ENCODE measurements at places on chromosomes 6 and 20.

GRCh38 chr20:14553774-14554534 lies 216.5 kb upstream of the FLRT3 start:
- H3K4me3 ChIP-seq, result no peak overlapping the region
- no peaks in the 10 kb centered on the region for H3K4me1 ChIP-seq
- no peaks in the 10 kb centered on the region for H3K36me3 ChIP-seq
- no peaks in the 10 kb centered on the region for H3K27me3 ChIP-seq
- DNase-seq, result no peak

DNA sequence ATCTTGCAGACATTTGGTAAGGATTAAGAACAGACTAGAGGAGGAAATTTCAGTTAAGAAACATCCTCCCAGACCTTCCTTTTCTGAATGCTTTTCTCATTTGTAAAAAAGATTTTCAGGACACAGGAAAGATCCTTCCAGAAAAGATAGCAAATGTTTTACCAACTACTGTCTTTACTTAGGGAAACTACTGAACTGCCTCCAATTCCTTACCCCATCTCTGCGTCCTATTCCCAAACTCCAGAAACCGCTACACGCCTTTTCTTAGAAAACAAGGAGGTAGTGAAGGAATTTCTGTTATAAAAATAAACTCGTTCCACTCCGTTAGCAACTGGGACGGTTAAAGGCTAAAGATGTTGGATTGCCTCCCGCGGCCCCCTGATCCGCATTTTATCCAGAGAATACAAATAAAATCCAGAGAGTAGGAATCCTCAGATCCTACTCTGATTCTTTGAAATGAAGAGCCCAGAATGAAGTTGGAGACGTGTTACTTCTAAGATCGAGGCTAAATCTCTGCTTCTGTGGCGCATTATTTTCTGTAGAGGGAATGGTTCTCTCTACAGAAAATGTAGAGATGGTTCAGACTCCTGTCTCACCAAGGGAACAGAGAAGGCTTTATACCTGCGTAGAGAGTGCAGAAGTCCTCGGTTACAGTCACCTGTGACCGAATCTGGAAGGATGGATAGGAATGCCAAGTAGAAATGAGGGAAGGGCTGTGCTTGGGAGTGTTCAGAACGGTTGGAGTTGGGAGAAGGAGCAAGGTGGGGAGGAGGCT lies 133.0 kb downstream of the GPX5 start:
- H3K36me3 ChIP-seq, result no peaks in the 10 kb centered on the region
- peak overlapping the region; percentile 80 for H3K4me3 ChIP-seq
- peak overlapping the region; percentile 77 for H3K27ac ChIP-seq
- peaks cover 24% of the 10 kb centered on the region for H3K4me1 ChIP-seq
- DNase-seq, result no peak

GRCh38 chr6:170376386-170377043 lies 70.0 kb downstream of the FAM120B start:
- H3K36me3 ChIP-seq, result peaks cover 15% of the 10 kb centered on the region
- no peak for DNase-seq
- H3K27me3 ChIP-seq, result no peaks in the 10 kb centered on the region
- H3K27ac ChIP-seq, result no peak overlapping the region

- H3K36me3 ChIP-seq, result no peaks in the 10 kb centered on the region
- no peak for DNase-seq
- H3K4me1 ChIP-seq, result no peaks in the 10 kb centered on the region
Observed at GRCh38 chr6:77879527-77879926, 226.7 kb downstream of the MEI4 start.

- H3K27ac ChIP-seq, result no peak overlapping the region
- peaks cover 14% of the 10 kb centered on the region for H3K36me3 ChIP-seq
- DNase-seq, result no peak
- H3K27me3 ChIP-seq, result no peaks in the 10 kb centered on the region
- H3K4me1 ChIP-seq, result no peaks in the 10 kb centered on the region
Observed at GRCh38 chr6:111361648-111362047, 121.4 kb downstream of the REV3L start.

DNA sequence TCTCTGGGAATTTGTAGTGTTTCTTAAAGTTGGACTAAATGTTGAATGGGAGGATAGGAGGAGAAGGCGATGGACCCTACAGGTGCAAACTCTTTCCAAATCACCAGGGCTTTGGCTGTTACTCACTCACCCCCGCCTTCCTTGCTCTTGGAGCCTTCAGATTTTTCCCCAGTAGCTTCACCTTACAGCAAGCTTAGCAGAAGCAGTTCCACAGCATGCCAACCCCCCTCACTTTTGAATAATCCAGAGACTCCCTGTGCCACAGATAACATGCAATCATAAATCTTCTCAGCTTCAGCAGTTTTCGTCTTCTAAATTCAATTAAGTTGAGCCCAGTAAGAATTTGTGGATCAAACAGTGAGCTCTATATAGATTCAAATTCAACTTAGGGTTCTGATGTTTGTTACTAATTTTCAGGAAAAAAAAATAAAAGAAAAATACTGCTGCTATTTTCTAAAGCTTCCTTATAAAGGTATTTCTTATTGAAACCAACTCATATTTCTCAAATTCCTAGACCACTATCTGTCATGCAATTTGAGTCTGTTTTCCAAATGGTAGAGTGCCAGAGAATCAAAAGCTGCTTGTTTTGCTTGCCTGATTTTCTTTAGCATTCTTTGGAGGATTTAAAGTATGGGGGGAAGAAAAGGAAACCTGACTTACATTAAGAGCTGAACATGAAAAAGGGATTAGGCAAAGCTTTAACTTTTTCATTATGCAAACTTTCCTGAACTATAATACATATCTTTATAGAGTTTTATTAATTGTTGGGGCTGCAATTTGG lies 166.4 kb downstream of the EYA4 start:
- H3K4me1 ChIP-seq, result no peaks in the 10 kb centered on the region
- no peaks in the 10 kb centered on the region for H3K36me3 ChIP-seq
- H3K27ac ChIP-seq, result no peak overlapping the region
- H3K27me3 ChIP-seq, result no peaks in the 10 kb centered on the region
- H3K4me3 ChIP-seq, result no peak overlapping the region

GRCh38 chr20:33474963-33475362 lies 14.9 kb upstream of the CBFA2T2 start:
- no peaks in the 10 kb centered on the region for H3K27me3 ChIP-seq
- no peaks in the 10 kb centered on the region for H3K36me3 ChIP-seq
- no peaks in the 10 kb centered on the region for H3K4me1 ChIP-seq
- no peak overlapping the region for H3K4me3 ChIP-seq

DNA sequence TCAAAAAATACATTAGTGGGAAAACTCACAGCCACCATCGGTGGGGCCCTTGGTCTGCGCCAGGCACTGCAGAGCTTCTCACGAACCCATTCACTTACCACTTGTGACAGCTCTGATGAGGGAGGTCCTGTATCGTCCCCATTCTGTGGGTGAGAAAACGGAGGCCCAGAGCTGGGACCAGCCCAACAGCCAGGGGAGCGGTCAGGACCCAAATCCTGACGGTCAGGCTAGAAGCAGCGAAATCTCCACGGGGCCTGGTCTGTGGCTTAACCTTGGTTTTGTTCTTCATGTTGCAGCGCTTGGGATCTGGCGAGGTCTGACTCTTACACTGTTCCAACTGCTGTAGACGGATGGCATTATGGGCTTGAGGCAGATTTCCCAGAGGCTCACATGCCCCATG lies 7.7 kb upstream of the VSX1 start:
- no peak overlapping the region for H3K4me3 ChIP-seq
- H3K36me3 ChIP-seq, result no peaks in the 10 kb centered on the region
- DNase-seq, result no peak
- H3K27ac ChIP-seq, result no peak overlapping the region

DNA sequence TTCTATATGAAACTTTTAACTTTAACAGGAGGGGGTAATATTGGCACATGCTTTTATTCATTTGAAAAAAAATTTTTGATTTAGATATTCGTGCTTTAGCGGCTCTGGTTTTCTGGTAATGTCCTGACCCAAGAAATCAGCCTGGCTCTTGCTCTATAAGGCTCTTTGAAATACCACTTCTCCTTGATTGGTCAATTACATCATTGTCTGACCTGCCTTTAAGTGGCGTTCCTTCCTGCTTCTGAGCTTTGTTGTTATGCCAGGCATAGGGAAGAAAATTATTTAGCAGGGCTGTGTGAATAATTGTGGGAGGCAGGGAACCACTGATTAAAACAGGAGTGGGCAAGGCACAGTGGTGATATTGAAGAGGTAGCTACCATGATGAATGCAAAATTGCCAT lies 3.9 kb downstream of the RNF144B start:
- H3K36me3 ChIP-seq, result no peaks in the 10 kb centered on the region
- peaks cover 24% of the 10 kb centered on the region for H3K27me3 ChIP-seq
- no peak overlapping the region for H3K4me3 ChIP-seq
- DNase-seq, result no peak
- peaks cover 23% of the 10 kb centered on the region for H3K4me1 ChIP-seq

GRCh38 chr6:56541030-56541600 lies 101.6 kb downstream of the DST start:
- no peak overlapping the region for H3K4me3 ChIP-seq
- no peaks in the 10 kb centered on the region for H3K36me3 ChIP-seq
- no peak overlapping the region for H3K27ac ChIP-seq
- no peak for DNase-seq
- no peaks in the 10 kb centered on the region for H3K4me1 ChIP-seq

DNA sequence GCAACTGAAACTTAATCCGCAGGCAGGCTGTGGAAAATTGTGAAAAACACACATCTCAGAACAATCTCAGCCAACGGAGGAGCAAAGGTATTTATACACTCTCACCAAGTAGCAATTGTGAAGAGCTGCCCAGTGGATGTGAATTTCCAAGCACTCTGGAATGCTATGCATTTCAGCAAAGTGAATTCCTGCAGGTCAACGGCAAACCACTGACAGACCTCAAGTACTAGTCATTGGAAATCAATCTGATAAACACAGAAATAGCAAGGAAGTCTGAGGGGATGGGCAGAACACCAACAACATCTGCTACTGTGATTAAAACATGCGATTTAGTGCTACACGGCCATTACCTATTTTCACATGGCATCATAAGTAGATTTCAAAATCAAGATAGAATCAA lies 429.1 kb downstream of the HTR1B start:
- no peaks in the 10 kb centered on the region for H3K36me3 ChIP-seq
- no peak overlapping the region for H3K27ac ChIP-seq
- no peak for DNase-seq

DNA sequence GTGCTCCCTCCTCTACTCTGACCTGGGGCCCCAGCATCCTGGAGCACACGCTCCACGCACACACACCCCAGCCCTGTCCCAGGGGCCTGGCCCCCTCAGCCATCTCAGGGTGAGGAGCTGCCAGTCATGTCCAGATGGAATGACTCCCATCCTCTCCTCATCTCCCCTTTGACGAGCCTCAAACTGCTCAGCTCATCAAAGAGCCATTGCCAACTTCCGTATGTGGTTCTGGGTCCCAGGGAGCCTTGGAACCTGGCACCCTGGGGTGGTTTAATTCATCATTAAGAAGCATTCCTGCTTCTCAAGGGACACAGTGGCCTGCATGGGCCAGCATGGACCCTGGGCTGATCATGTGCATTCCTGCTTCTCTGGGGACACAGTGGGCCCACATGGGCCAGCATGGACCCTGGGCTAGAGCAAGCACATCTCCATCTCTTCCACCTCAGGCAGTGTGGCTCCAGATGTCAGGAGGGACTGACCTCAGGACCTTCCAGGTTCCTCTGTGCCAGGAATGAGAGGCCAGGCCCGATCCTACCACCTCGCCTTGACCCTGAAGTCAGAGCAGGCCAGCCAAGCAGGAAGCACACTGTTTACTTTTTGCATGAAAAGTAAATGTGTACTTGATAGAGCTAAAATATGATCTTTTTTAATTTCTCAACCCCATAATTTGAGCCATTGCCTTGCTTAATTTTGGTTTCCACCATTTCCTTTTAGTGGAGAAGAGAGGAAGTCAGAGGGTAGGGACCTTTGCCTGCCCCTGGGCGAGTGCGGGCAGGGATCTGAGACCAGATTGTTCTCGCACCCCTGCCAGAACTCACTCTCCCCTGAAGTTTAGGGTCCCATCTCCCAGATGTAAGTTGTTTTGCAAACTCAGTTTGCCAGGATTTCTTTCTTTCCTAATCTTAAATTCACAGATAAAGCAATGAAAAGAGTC lies 26.1 kb downstream of the SPATA2 start:
- peaks cover 29% of the 10 kb centered on the region for H3K4me1 ChIP-seq
- H3K27me3 ChIP-seq, result no peaks in the 10 kb centered on the region

- H3K36me3 ChIP-seq, result peaks cover 1% of the 10 kb centered on the region
- H3K4me3 ChIP-seq, result no peak overlapping the region
- peaks cover 6% of the 10 kb centered on the region for H3K4me1 ChIP-seq
- H3K27me3 ChIP-seq, result no peaks in the 10 kb centered on the region
Observed at GRCh38 chr20:33724439-33725094, 4.5 kb upstream of the PXMP4 start.

DNA sequence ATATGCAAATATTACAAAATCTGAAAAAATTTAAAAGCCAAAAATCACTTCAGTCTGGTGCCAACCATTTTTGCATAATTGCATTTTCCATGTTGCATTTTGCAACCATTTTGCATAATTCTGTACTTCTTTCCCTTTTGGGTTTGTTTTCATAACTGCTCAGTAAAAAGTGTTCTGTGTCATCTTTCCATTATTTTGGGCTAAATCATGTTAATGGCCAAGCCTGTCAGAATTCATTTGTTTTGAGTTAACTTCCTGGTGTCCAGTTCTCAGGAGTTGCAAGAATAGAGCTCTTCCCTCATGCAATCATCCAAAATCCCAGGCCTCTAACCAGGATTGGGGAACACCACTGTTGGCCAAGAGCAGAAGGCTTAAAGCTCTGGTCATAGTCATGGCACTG lies 133.6 kb downstream of the MTHFD1L start:
- no peaks in the 10 kb centered on the region for H3K27me3 ChIP-seq
- H3K36me3 ChIP-seq, result peaks cover 15% of the 10 kb centered on the region
- no peak overlapping the region for H3K4me3 ChIP-seq
- DNase-seq, result no peak

- no peak overlapping the region for H3K4me3 ChIP-seq
- H3K27me3 ChIP-seq, result peaks cover 7% of the 10 kb centered on the region
- no peaks in the 10 kb centered on the region for H3K4me1 ChIP-seq
- no peaks in the 10 kb centered on the region for H3K36me3 ChIP-seq
- DNase-seq, result no peak
Observed at GRCh38 chr20:57464642-57465211, 60.2 kb downstream of the CTCFL start.

- H3K4me3 ChIP-seq, result no peak overlapping the region
- DNase-seq, result no peak
- H3K27me3 ChIP-seq, result no peaks in the 10 kb centered on the region
Observed at GRCh38 chr20:50126662-50127061, 13.7 kb upstream of the UBE2V1 start.

- H3K27me3 ChIP-seq, result no peaks in the 10 kb centered on the region
- H3K36me3 ChIP-seq, result no peaks in the 10 kb centered on the region
Observed at GRCh38 chr6:78482801-78483552, 384.4 kb upstream of the IRAK1BP1 start.

- no peaks in the 10 kb centered on the region for H3K36me3 ChIP-seq
- peaks cover 7% of the 10 kb centered on the region for H3K27me3 ChIP-seq
- H3K4me3 ChIP-seq, result no peak overlapping the region
- H3K27ac ChIP-seq, result no peak overlapping the region
- no peak for DNase-seq
Observed at GRCh38 chr20:38460040-38460623, 12.5 kb upstream of the RALGAPB start.

DNA sequence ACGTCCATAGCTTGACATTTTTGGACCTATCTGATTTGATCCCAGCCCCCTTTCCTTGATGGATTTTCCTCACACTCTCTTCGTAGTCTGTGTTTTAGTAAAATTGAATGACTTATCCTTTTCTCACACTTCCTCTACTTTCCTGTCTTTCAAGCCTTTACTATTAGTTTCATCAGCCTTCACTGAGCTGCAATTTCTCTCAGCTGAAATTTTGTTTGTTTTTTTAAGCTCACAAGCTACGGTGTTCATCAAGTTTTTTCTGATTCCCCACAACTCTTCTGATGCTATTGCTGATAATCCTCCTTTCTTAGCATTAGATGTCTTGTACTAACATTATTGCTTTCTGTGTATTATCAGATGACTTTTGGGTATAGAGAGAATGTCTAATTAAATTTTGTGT lies 263.7 kb downstream of the TBX18 start:
- no peak overlapping the region for H3K27ac ChIP-seq
- H3K4me3 ChIP-seq, result no peak overlapping the region
- H3K4me1 ChIP-seq, result no peaks in the 10 kb centered on the region
- H3K27me3 ChIP-seq, result no peaks in the 10 kb centered on the region
- DNase-seq, result no peak
